ENCODE measurements at places on chromosomes 4 and X.

- peak; percentile 18 for DNase-seq
Observed at GRCh38 chrX:13487731-13488505, 81.5 kb upstream of the EGFL6 start.

DNA sequence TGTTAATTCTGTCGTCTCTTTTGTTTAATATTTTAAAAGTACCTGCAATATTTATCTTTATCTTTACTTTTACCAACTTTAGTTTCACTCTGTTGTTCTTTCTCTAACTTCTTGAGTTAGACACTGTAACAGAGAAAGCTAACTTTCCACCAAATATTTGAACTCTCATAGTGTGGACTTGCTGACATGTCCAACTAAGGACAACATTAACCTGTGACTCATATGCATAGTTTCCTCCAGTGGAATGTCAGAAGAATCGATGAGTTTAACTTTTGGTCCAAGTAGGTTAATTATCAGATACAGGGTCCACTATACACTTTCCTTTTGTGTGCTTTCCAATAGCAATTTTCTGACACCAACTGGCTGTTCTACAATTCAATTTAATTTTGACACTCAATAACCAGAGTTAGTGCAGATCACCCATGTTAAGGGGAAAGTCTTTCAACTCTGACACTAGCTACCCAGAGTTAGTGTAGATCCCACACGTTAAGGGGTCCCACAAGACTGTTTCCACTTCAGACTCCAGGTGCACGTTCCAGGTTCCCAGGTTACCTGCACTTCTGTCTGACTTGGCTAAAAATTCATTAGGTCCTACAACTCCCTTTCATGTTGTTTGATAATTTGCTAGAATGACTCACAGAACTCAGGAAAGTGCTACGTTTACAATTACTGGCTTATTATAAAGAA, 559.0 kb upstream of the AMOT start:
- no peak for DNase-seq

GRCh38 chr4:185134307-185134869, 8.7 kb upstream of the SLC25A4 start:
- DNase-seq, result no peak

DNA sequence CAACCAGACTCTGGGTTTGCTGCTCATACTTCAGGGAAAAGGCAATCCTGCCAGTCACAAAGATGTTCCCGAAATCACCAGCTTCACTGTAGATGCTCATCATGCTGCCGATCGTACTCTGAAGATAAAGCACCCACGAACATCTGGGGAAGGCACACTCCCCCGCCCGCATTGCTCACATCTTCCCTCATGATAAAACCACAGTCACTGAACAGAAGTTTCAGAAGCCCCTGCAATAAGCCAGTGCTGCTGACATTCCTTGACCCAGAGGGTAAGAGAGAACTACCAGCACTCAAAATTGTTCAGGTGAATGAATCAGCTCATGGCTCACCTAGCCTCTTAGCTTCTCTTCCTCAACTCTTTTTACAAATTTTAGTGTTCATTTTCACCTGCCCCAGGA, 43.1 kb downstream of the SRPX2 start:
- DNase-seq, result peak; percentile 8

DNA sequence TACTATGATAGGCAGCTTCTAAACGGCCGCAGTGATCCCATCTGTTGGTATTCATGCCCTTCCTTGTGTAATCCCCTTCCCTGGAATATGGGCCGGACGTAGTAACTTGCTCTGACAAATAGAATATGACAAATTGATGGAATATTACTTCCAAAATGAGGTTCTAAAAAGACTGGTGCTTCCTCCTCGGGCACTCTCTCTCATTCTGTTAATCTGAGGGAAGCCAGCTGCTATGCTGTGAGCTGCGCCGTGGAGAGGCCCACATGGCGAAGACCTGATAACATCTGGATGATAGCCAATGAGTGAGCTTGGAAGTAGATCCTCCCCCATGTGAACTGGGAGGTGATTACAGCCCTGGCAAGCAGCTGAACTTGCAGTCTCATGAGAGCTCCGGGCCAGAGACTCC, 27.2 kb upstream of the SLC25A4 start:
- no peak for DNase-seq

DNA sequence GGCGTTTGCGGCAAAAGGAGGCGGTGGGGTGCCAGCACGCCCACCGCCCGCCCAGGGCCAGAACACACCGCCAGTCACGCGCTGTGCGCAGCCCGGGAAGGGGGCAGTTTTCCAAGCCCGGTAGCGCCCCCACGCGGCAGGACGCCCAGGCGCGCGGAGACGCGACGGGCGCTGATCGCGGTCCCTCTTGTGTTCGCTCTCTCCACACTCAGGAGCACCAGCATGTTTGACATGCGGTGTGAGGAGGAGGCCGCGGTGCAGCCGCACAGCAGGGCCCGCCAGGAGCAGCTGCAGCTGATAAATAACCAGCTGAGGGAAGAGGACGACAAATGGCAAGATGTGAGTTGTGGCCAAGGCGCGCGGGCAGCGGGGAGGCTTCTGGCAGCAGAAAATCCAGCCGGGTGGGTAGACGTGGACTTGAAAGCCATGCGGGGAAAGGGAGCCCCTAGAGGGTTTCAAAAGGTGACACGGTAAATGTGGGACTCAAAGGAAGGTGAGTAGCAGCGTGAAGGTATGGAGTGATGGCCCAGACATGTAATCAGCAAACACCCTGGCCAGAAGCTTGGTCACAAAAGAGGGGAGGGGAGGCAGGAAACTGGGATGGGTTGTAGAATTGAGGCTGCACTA, 104.1 kb downstream of the PHOX2B start:
- no peak for DNase-seq

All from GDM1 (cell line).